ENCODE measurements at places on chromosomes 12 and 14. TPM values are rescaled to one million over a fixed set of nuclear protein-coding genes. Genes with fewer than 3 reads are reported as not detected.

Gene GZMB
- total RNA-seq = not detected

Gene SYNDIG1L
- 0.15 TPM for total RNA-seq

Gene ABCC9
- total RNA-seq = 8.7 TPM

Gene OASL
- 0.33 TPM for total RNA-seq

Gene ARMH4
- 5.5 TPM for total RNA-seq

Gene CCDC177
- under 0.01 TPM for total RNA-seq

Gene CDKN1B
- 43.5 TPM for total RNA-seq

Gene PLCZ1
- not detected for total RNA-seq

Gene FAM90A1
- total RNA-seq = not detected

Gene CLEC2B
- 19.3 TPM for total RNA-seq

Gene SIX6
- total RNA-seq = not detected

Gene CLEC1B
- total RNA-seq = not detected

Gene CSRP2
- total RNA-seq = 10.8 TPM

Gene SMIM41
- total RNA-seq = 4.5 TPM

Gene OTX2
- not detected for total RNA-seq

Data from smooth muscle cell of trachea (primary cell).